ENCODE measurements at places on chromosomes 13 and 19.
A peak's percentile ranks its signal among the peaks of the same experiment; 100 is the strongest.

GRCh38 chr19:13859361-13859880 is 17.5 kb upstream of the NANOS3 start:
- DNase-seq, result no peak

- no peak for DNase-seq
Observed at GRCh38 chr19:30253581-30253996, 118.6 kb upstream of the ZNF536 start.

GRCh38 chr13:102517959-102518358 is 78.8 kb upstream of the TPP2 start:
- DNase-seq, result no peak

GRCh38 chr19:33311326-33311682 is 9.0 kb upstream of the CEBPA start:
- no peak for DNase-seq

DNA sequence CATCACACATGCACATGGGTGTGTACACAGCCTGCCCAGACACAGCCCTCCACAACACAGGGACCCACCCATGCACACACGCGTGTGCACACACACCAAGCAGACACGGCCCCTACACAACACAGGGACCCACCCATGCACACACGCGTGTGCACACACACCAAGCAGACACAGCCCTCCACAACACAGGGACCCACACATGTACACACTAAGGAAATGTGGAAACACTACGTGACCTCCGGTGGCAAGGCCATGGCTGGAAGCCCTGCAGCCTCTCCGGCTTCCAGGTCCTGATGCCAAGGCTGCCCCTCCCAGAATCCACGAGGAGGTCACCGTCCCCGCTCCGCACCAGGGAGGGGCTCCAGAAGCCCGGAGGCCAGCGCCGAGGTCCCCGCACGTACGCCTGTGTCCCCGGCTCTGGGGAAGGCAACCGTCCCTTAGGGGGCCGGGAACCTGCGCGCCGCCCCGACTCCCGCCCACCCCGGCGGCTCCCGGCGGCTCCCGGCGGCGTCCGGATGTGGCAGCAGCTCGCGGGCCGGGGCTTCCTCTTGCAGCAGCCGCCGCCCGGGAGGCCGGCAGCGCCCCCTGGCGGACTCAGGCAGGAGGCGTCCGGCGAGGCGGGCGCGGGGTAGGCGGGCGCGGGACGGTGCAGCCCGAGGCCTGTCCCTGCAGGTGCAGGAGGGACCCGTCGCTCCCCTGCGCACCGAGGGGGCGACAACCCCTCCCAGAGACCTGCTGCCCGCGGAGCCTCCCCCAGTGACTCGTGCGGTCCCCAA is 29.8 kb upstream of the GRTP1 start:
- DNase-seq, result peak; percentile 64

- DNase-seq, result no peak
Observed at GRCh38 chr13:94464771-94465170, 14.7 kb downstream of the DCT start.

GRCh38 chr19:30799865-30800755 is 427.9 kb downstream of the ZNF536 start:
- no peak for DNase-seq

DNA sequence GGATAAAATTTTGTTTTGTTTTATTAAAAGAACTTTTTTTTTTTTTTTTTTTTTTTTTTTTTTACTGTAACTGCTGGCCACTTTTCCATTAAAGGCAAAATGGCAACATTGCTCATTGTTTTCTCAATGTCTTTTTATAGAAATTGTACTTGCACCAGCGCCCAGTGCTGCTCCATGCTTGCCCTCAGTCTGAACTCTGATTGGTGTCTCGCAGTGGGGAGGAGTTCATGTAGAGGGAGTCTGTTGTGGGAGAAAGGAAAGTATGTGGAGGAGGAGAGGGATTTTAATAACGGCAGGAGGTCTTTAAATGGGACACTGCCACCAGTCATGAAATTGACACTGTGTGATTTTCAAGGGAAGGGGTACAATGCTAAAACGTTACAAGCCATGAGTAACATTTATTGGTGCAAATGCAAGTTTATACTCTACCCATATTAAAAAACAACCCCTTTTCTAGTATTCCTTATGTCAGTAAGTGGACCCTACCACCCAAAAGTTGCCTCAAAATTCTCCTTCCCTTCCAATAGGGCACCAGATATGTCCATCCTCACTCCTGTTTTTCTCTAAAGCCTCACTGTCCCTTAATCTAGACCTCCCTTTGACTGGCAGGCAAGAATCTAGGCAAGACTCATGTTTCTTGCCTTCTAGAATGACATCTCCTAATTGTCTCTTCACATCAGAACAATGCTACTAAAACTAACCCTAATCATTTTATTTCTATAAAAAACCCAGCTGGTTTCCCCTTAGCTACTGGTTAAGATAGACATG is 3.2 kb downstream of the RASL11A start:
- no peak for DNase-seq

DNA sequence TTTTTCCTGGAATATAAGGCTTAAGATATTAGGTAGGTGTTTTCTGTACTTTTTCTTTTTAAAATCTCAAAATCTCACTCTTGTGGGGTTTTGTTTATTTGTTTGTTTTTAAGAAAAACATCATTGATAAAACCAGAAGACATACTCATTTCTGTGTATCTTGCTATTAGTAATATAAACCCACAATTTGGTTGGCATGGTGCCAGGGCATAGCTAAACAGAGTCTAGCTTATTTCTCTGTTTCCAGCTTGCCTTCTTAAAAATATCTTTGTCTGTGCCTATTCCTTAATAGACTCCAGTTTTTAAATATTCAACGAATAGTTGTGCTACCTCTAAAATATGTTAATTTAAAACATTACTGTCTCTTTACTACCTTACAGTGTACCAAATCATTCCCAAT is 1121.9 kb upstream of the PCDH20 start:
- DNase-seq, result no peak

- DNase-seq, result no peak
Observed at GRCh38 chr19:1172353-1173158, 1.5 kb downstream of the SBNO2 start.

- DNase-seq, result no peak
Observed at GRCh38 chr19:54653181-54653809, 9.5 kb upstream of the LILRB4 start.

- DNase-seq, result no peak
Observed at GRCh38 chr19:16121967-16122366, 10.3 kb downstream of the RAB8A start.
